Activated naive CD4-positive, alpha-beta T cell treated with anti-CD3 and anti-CD28 coated beads, Interleukin-2, amount 10 ng/mL, durations not matched to agents 7 days and 5 days (primary cell): ENCODE measurements at places on chromosomes 2 and 18.
A peak's percentile ranks its signal among the peaks of the same experiment; 100 is the strongest.

- no peak for DNase-seq
These were observed 294.4 kb upstream of the CHAC2 start for GRCh38 chr2:53473236-53473635.

- DNase-seq, result no peak
These were observed 96.3 kb upstream of the RAB6C start for GRCh38 chr2:129883121-129883520.

- DNase-seq, result no peak
These were observed 113.4 kb downstream of the ZBTB7C start for GRCh38 chr18:48295586-48296311.

GRCh38 chr2:9420495-9420894 is 2.8 kb downstream of the ITGB1BP1 start:
- no peak for DNase-seq

DNA sequence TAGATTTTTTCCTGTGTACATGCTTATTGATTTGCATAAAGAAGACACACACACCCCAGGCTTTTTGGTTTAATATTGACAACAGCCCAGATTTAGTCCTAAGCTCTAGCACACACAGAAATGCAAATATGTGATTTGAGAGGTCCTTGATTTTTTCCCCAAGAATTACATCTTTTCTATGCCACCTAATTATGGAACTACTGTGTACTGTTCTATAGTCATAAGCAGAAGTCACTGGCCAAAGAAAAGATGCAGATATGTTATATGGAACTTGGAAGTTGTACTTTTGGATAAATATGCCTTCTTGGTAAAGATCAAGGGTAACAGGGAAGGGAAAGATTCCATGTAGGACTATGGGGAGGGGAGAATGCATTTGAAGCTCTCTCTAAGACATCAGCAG is 105.6 kb downstream of the SETBP1 start:
- DNase-seq, result no peak

GRCh38 chr2:173264603-173265366 is 89.9 kb upstream of the CDCA7 start:
- peak; percentile 54 for DNase-seq

DNA sequence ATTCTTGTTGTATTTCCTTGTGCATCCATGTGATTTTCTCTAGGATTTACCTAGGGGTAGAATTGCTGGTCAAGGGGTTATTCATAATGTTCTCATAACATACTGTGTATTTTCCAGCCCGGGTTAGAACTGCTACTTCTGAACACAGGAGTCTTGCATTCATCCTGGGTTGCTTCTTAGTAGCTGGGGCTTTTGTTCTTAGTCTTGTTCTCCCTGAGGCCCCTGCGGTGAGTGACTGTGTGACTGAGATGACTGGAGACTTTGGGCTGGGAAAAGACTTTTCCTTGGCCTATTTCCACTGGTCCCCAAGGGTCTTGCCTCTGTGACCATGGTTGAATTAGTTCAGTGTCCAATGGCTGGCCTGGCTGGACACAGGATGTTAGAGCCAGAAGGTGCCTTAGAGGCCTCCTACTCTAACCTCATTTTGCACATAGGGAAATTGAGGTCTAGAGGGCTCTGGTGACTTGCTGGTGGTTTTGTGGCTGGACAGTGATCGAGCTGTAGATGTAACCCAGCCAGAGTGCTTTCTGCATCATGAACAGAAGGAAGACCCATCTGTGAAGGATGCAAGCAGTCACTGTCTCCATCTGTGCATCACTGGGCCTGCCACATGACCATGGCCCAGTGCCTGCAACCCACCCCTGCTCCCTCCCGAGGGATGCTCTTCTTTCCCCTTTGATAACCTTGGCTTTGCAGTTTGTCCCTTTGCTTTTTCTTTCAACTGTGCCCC is 233.3 kb downstream of the FHOD3 start:
- no peak for DNase-seq

- DNase-seq, result no peak
These were observed 14.5 kb upstream of the ERMN start for GRCh38 chr2:157339965-157340655.

DNA sequence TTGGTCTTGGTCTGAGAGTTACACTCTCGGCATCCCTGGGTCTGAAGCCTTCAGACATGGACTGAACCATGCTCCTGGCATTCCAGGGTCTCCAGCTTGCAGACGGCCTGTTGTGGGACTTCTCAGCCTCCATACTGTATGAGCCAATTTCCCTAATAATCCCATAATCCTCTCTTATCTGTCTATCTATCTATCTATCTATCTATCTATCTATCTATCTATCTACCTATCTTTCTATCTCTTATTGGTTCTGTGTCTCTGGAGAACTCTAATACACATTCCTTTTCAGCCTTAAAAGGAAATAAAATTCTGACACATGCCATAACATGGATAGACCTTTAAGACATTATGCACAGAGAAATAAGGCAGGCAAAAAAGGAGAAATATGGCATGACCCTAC is 24.4 kb downstream of the SLC39A6 start:
- no peak for DNase-seq

DNA sequence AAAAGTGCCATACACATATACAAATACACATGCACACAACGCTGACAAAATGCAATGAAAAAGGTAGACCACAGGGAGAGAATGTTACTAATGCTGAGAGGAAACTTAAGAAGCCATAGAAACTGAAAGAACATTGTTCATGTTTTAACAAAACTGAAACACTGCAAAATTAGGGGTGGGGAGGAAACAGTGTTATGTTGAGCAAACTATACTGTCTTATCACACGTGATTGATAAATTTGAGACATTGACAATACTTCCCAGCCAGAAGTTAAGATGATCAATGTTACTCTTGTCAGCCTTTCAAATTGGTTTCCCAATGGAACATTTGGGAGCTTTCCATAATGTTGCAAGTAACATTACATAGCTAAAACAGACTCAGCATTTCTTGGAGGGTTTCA is 165.5 kb downstream of the L3MBTL4 start:
- DNase-seq, result no peak

GRCh38 chr2:213316001-213316735 is 31.9 kb downstream of the SPAG16 start:
- no peak for DNase-seq

DNA sequence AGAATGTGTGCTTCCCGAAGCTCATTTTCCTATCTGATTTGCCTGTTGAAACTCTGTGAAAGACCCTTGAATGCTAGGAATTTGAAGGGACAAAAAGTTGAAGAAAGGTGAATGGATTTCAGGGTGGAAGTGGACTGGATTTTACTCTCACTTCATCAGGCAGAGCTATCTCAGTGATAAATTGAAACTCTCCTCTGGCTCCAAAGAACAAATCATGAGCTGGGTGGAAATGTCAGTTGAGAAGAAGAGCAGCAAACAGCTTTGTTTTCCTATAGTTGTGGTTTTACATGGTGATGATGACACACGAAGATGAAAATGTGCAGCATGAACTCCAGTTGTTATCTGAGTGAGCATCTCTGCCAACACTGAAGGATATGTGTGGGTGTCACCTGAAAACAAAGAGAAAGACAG is 34.4 kb downstream of the CD28 start:
- peak; percentile 58 for DNase-seq

GRCh38 chr2:239826786-239827522 is 198.2 kb downstream of the NDUFA10 start:
- no peak for DNase-seq

GRCh38 chr2:120770176-120770575 is 34.5 kb downstream of the GLI2 start:
- DNase-seq, result no peak

- DNase-seq, result no peak
These were observed 52.5 kb upstream of the FAM136A start for GRCh38 chr2:70354264-70354949.

DNA sequence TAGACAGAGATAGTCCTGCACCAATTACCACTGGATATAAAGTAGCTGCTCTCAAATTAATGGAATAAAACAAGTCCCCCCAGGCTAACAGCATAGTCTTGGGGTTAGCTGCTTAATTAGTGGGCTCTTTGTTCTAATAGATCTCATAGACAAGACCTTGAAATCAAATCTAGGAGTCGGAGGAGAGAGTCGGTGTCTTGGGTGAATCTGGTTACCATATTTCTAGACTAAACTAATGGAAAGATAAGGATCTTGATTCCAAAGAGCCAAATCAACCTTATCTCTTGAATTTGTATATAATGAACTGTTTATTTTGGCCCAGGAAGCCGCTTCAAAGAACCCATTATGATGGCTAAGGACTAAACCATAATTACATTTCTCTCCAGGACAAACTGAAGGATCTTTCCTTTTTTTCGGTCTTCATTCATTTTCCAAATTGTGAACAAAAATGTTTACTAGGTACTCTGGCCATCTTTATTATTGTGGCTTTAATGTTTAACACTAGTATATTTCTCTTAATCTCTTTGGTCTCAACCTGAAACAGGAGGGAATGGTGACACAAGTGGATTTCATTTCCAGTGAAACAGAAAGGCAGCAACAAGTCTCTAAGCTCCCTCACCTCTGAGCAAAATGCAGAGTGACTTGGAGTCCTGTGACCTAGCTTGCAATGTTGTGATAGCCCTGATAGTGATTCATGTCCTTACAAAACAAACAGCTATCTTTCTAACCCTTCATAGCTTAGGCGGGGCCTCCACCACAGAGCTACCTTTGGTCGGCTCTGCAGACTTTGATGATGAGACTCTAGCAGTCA is 137.9 kb upstream of the PARD3B start:
- DNase-seq, result no peak

GRCh38 chr2:63789338-63790020 is 52.2 kb upstream of the UGP2 start:
- DNase-seq, result no peak

GRCh38 chr18:79522451-79523205 is 126.9 kb downstream of the NFATC1 start:
- peak; percentile 79 for DNase-seq

GRCh38 chr2:231672617-231673347 is 35.5 kb upstream of the PTMA start:
- DNase-seq, result no peak

DNA sequence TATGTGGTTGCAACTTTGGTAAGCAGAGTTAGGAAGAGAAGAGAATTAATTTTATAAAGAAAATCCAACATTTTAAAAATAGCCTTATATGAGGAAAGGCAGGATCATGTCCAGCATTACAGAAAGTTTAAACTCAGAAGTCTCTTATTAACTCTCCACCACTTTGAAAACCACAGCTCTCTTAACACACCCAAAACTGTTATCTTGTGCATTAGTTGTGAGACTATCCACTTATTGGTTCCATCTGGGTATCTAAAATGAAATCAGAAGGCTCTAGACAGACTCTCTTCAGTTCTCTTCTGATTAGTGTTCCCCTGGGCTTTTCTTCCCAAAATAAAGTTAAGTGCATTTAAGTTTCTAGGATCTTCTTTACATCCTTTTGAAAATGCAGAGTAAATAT is 251.5 kb downstream of the TXNL1 start:
- DNase-seq, result no peak

- no peak for DNase-seq
These were observed 149.7 kb downstream of the GLI2 start for GRCh38 chr2:120885321-120885720.

DNA sequence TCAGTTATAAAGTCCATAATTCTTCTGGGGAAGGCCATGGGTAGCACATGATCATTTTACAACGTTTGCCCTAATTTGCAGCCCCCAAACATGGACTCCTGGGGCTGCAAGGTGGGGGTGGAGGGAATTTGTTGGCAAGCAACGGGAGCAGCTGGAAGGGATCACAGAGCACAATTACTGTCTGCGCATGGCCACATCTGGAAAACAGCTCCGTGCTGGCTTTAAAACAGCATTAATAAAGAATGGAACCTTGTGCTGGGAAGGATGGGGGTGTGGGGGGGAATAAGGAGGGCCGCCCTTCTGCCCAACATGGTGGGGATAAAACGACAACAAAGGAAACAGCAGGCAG is 60.9 kb upstream of the SLC14A2 start:
- no peak for DNase-seq

DNA sequence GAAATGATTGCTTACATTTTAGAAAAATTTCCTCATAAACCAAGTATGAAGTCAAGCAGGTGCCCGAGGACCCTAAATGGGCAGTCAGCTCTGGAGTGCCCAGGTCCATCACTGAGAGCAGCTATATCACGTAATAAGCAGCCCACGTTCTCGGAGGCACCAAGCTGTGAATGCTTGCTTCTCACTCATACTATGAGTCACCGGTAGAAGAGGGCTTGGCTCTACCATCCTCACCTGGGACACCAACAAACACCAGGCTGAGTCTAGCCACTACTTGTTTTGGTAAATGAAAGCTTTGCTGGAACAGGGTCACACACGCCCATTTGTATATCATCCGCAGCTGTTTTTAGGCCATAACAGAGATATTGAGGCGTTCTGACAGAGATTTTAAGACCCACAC is 207.5 kb downstream of the SEPTIN10 start:
- DNase-seq, result no peak

DNA sequence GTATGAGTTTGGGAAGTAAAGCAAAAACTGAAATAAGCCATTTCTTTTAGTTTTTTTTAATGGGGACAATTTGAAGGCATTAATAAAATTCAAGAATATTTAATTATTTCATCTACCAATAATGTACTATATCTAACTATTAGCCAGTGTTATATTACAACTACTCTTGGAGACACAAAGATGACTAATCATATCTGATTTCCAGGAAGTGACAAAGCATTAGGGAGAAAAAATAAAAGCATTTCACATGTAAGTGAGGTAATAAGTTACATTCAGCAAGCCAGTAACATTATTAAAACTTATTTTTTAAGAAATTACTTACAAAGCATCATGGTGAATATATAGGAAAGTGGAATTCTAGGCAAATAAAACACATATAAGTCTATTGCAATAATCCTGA is 781.3 kb upstream of the NRXN1 start:
- no peak for DNase-seq

DNA sequence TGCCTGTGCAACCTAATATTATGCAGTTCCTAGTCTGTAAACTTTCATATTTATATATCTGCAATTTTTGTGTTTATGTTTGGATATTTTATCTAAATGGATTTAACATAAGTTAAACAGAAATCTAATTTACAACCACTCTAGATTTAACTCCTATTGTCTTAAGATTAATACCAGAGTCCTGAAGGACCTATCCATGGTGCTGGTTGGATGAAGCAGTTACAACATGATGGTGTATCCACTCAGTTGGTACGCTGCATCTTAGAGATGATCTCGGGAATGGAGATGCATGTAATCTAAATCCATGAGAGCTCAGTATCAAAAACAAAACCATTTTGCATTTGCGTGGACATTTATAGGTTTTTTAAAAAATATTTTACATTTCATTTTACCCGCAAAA is 745.9 kb upstream of the SLC8A1 start:
- no peak for DNase-seq

DNA sequence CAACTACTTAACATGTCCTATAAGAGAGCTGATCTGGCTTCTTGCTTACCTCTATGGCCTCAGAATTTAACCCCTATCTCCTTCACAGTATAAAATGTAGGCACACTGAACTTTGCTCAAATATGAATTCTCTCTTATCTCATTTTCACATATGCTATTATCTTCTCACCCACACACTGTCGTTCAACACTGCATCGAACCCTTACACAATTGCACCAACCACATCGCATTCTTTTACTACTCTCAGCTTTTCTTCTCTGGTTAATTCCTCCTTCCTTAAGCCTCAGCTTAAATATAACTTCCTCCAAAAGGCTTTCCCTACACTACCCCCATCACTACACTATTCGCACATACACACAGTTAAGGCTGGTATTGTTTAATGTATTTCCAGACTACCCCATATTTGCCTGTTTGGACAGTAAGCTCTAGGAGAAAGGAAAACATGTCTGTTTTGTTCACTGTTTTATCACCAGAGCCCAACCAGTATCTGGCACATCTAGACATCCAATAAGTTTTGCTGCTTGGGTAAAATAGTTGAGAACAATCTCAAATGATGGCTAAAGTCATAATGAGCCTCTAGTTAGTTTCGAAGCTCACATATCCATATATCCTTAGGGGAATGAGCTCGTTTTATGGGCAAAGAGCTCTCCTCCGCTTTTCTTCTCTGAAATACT is 47.7 kb downstream of the HIBCH start:
- DNase-seq, result no peak
